ENCODE measurements at places on chromosomes 7 and 10.

DNA sequence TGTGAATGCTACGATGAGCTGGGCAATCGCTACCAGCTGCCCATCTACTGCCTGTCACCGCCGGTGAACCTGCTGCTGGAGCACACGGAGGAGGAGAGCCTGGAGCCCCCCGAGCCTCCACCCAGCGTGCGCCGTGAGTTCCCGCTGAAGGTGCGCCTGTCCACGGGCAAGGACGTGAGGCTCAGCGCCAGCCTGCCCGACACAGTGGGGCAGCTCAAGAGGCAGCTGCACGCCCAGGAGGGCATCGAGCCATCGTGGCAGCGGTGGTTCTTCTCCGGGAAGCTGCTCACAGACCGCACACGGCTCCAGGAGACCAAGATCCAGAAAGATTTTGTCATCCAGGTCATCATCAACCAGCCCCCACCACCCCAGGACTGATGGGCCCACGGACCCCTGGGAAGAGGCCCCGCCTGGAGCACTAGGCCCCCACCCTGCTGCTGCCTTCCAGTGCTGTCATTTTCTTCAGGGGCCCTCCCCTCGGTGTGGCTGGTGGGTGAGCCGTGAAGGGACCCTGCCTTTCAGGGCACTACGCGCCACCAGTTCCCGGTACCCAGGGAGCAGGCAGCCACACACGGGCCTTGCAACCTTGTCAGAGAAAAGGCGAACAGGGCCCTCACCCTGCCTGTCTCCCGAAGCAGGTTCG, 2.3 kb upstream of the ANKRD2 start:
- DNase-seq = no peak

GRCh38 chr7:9557853-9558252, 1124.4 kb downstream of the NXPH1 start:
- DNase-seq = no peak

- no peak for DNase-seq
These were observed 95.7 kb upstream of the ARMC3 start for GRCh38 chr10:22832066-22832602.

DNA sequence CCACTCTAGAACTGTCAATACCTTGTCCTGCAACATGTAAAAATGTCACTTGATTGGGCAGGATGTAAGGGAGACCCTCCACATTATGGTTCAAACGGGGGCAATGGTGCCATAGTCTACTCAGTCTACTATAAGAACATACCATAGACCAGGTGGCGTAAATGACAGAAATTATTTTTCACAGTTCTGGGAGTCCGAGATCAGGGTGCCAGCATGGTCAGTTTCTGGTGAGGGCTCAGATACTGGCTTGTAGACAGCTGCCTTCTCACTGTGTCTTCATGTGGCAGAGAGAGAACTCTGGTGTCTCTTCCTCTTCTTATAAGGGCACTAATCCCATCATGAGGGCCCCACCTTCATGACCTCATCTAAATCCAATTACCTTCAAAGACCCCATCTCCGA, 18.7 kb upstream of the TMEM178B start:
- no peak for DNase-seq

GRCh38 chr10:101666083-101666482, 28.9 kb downstream of the FBXW4 start:
- DNase-seq = no peak

DNA sequence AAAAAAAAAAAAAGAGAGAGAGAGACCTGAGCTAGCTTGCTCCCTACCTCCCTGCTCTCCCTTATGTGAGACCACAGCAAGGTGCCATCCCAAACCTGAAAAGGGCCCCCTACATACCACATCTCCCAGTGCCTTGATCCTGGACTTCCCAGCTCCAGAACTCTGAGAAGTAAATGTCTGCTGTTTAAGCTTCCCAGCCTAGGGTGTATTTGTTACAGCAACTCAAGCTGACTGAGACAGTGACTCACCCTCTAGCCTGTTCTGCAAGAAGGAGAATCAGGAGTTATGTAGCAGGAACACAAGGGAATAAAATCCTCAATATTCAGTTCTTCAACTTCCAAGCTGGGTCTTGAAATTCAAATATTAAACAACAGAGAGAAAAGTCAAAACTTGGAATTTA, 52.1 kb upstream of the TMEM72 start:
- no peak for DNase-seq

DNA sequence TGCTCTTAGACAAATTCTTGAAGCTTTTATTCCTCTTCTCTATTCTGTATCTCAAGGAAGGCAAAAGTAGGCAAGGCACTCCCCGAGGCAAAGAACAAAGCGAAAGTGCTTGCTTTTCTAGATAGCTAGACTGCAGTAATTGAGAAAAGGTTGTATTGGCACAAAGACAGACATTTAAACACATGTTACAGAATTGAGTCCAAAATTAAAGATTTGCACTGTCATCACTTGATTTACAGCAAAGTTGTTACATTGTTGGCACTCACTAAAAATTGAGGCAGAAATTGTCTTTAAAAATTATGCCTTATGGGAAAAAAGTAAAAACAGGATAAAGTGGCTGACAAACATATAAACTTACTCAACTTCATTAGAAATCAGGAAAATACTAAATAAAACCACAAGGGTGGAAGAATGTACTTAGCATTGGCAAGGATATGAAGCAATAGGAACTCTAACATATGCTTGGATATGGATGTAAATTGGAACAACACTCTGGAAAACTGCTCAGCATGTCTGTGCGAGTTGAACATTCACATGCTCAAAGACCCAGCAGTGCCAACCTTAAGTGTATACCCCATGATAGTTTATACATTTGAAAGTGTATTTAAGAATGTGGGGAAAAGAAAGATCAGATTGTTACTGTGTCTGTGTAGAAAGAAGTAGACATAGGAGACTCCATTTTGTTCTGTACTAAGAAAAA, 491.3 kb downstream of the GLRX3 start:
- DNase-seq = no peak

DNA sequence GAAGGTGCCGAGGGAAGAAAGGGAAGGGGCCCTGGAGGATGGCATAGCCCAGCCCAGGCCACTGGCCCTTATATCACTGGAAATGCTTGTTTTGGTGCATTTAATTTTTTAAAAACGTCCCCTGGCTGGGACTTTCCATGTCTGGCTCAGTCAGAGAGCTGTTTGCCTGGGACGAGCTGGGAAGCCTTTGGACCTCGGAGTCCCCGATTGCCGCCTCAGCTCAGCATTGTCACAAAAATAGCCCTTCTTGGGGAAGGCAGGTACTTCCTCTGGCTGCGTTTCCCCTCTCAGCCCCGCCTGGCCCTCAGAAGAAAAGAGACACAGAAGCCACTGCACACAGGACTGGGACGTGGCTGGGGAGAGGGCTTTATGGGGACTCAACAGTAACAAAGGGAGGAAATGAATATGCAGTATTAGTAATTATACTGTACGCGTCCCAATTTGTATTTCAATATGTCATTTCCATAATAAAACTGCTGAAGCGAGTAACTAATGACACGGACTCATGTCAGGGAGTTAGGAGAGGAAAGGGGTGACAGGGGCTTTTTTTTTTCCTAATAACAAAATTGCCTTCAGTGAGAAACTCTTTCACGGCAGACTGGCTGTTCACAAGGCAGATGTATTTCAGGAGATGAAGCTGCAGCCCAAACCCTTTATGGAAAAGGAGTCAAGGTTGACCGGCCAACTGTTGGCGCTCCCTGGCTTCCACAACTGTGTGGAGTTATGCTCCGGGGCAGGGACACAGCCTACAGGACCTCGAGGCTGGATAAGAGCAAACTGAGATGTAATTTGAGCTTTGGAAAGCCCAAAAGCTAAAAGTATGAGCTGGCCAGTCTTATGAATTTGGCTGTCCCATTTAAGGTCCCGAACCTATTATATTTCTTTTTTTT, 31.0 kb upstream of the MXI1 start:
- no peak for DNase-seq

Measured in activated CD4-positive, alpha-beta T cell treated with anti-CD3 and anti-CD28 coated beads for 1 hour (primary cell).